ENCODE measurements at places on chromosomes 12 and 14.

DNA sequence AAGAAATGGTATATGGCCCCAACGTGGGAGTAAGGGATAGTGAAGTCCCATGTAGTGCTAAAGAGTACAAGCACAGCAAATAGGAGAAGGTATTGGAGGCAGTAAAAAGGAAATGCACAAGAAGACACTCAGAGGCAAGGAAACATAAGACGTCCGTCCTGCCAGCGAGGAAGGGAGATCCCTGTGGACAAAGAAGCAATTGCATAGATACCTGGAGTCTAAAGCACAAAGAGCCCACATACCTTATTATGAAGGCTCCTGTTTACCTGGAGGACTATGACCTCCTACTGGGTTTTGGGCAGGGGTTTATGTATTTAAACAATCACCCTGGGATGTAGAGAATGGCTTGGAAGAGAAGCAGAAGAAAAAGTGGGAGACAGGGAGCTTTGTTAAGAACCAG lies 341.2 kb upstream of the DCN start:
- DNase-seq, result no peak

DNA sequence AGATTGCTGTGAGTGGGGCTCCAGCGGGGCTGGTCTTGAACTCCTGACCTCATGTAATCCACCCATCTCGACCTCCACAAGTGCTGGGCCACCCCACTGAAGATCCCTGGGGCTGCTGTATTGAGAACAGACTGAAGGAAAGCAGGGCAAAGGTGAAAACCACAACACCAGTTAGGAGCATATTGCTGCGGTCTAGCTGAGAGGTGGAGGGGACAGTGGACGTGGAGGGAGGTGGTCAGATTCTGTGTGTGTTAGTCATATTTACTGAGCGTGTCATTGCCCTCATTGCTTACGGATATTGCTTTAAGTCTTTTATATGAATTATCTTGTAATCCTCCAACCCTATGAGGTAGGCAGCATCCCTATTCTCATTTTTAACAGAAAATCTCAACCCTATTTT lies 69.0 kb upstream of the OVCH1 start:
- no peak for DNase-seq

DNA sequence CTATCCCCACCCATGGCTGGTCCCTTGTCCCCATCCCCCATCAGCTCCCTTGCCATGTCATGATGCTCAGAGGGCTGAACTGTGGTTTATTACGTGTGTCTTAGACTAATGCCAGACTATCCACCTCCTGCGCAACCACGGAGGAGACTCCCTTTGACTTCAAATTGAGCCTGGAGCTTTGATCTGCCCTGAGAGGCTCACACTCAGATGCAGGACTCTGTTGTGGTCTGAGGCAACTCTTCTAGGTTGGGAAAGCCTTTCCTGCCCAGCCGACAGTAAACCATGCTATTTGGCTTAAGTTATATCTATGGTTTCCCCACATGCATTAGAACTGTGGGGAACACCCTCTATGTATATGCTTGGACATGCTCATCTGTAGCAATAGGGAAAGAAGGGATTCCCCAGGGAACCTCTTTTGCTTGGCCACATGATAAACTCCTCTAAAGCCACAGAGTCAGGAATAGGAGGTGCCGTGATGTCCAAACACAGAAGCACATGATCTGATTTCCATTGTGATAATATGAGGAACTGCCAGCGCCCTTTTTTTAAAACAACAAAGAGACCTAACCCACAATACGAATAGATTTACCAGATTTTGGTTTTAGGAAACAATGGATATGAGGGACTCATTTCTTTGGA lies 11.1 kb upstream of the LGALS3 start:
- no peak for DNase-seq

- DNase-seq, result no peak
Observed at GRCh38 chr14:71554959-71555612, 377.1 kb upstream of the RGS6 start.

- DNase-seq, result no peak
Observed at GRCh38 chr12:57498571-57498970, 10.7 kb downstream of the MARS1 start.

DNA sequence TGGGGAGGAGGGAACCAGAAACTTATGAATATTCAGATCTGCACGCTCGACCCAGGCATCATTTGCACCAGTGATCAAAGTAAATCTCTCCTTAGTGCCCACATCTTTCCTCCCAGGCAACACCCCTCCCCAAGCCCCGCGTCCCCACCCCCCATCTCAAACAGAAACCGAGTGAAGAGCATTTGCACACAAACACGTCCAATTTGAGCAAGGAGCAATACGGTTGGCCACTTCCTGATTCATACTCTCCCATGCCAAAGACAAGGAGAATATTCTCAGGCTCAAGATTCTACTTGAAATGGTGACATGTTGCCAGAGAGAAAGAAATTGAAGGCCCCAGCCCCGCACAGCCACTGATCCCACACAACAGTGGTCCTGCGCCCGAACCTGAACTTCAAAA lies 7.1 kb downstream of the FOXN3 start:
- no peak for DNase-seq
